ENCODE measurements at places on chromosomes 7 and 10.
A peak's percentile ranks its signal among the peaks of the same experiment; 100 is the strongest.

DNA sequence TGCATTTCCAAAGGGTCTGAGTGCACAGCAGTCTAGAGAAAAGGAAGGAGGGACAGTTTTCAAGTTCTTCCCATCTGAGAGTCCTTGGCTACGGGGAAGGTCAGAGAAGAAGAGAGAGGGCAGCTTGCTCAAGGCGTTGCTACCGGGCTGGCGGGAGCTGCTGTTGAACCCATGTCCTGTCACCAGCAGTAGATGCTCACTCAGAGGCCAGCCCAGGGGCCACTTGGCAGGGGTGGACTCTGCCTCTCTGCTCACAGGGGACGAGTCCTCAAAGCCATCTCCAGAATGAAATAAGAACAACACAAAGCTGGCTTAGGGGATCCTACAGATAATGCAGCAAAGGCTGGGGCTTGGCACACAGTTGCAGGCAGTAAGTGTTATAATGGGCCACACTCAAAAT lies 231.5 kb downstream of the TNS3 start:
- DNase-seq = no peak

DNA sequence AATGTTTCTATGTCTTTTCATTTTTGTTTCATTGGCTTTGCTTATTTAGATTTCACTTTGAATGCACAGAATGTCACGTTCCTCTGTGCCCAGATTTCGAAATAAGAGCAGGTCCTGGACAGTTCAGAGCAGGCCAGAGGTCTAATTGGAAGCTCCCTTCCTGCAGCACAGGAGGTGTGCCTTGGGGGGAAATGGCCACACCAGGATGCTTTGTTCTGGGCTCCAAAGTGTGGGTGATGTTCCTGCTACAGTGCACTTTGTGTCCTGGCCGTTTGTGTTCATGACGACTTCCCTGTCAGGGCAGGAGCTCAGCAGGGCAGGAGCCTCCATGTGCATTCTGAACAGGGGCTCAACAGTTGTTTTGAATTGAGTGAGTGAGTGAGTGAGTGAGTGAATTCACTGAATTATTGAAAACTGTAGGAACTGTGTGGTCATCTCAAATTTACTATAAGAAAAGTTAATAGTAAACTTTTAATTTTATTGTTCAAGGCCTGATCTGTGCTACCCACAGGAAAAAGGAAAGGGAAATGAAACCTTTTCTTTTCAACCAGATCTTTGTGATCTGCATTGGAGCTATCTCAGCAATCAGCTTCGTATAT lies 109.5 kb upstream of the GJD4 start:
- no peak for DNase-seq

- no peak for DNase-seq
These were observed 114.7 kb upstream of the ADCY1 start for GRCh38 chr7:45459476-45459875.

- DNase-seq = no peak
These were observed 1014.6 kb downstream of the GATA3 start for GRCh38 chr10:9069136-9069535.

DNA sequence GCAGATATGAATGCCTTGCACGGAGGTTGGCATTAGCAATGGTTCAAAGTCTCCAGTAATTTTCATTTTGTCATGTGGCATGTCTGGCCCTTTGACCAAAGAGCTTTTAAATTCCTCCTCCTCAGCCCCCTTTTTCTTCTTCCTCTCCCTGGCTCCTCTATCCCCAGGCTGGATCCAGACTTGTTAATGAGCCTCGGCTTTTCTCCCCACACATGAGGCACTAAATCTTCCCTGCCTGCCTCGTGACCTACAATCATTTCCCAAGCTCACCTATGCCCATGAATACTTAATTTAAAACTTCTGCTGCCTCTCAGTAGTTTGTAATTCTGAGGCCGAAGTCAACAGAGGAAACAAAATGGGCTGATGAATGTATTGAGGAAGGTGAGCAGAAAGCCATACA lies 23.3 kb upstream of the LRRC4 start:
- no peak for DNase-seq

DNA sequence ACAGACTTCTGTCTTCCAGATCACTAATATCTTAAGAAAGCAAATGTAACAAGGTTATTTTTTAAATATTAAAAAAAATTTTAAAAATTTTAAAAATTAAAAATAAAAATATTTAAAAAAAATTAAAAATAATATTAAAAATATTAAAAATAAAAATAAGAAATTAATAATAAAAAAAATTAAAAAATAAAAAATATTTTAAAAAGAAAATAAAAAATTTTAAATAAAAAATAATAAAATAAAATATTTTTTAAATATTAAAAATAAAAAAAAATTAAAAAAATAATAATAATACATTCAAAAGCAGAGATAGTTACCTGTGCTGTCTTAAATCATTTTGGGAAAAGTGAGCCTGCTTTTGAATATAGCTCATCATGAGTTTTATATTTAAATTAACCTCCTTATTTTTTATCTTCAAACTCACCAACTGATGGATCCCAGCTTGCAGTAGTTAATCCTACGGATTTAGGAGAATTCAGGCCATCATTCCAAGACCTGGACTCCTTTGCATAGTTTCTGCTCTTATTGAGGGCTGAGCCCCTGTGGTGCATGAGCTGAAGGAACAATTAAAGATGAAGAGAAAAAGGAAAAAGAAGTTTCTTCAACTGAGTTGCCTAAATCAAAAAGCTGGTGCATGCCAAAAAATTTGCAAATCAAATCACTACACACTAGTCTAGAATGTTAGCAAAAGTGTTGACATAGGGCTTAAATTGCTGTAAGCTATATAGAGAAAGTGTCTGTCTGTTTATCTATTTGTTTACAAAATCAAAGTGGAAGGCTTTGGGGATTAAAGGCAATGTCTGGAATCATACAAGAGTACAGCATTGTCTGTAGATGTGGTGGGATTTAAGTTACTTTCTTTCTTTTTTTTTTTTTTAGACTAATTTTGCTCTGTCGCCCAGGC lies 50.5 kb upstream of the ZNF438 start:
- DNase-seq = no peak

- DNase-seq = no peak
These were observed 203.7 kb upstream of the PHYHIPL start for GRCh38 chr10:58972576-58973234.

DNA sequence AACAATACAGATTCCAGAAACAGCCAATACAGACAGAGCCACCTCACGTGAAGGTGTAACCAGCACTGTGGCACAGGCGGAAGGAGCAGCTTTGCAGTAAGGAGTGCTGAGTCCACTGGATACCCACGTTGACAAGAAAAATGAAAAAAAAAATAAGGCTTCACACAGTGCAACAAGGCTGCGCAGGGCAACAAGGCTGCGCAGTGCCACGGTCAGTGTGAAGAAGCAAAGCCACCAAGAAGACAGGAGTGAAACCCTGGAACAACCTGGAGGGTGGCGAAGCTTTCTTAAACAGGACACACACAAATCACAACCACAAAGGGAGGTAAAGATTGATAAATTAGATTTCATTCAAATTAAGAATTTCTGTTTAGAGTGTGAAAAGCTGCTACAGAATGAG lies 204.0 kb downstream of the MAD1L1 start:
- DNase-seq = no peak

GRCh38 chr7:43686991-43687390 lies 42.3 kb downstream of the COA1 start:
- DNase-seq = peak; percentile 53

GRCh38 chr10:7263616-7264015 lies 147.2 kb downstream of the SFMBT2 start:
- no peak for DNase-seq

DNA sequence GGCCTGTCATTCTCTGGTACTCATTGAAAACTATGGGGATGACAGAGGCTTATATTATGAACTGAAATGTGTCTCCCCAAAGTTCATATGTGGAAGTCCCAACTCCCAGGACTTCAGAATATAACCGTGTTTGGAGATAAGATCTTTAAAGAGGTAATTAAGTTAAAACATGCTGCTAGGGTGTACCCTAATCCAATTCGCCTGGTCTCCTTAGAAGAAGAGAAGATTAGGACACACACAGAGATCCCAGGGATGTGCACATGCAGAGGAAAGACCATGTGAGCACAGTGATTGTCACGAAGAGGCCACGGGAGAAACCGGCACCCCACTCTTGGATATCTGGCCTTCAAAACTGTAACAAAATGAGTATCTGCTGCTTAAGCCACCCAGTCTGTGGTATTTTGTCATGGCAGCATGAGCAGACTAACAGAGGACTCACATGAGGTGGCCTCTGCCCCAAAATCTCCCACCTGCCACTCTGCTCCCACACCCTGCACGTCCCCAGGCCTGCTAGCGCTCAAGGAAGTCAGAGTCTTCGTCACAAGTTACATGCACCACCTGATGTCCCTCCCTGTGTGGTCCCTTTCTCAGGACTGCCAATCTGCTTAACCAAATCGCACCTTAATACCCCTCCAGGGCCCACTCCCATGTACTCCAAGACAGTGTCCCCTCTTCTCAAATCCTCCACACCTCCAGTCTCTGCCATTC lies 26.8 kb downstream of the PLAC9 start:
- no peak for DNase-seq

GRCh38 chr10:33291053-33291592 lies 43.3 kb downstream of the NRP1 start:
- peak; percentile 90 for DNase-seq
